HFFc6 (cell line): ENCODE measurements at places on chromosomes 12 and 14. TPM values are rescaled to one million over a fixed set of nuclear protein-coding genes. Genes with fewer than 3 reads are reported as not detected.

Gene IGF1
- total RNA-seq = 0.60 to 0.81 TPM in 2 of 3 replicates, not detected in the other

Gene TAS2R50
- 0.19 to 0.22 TPM in 2 of 3 replicates, not detected in the other for total RNA-seq

Gene SPTB
- 0.58 to 1.3 TPM (median 0.68 TPM) in 3 replicates for total RNA-seq

Gene ASCL1
- total RNA-seq = not detected in 2 replicates

Gene KCNH3
- 0.10 TPM in 1 of 3 replicates, not detected in the others for total RNA-seq

Gene CDK4
- 123 to 143 TPM (median 137 TPM) in 3 replicates for total RNA-seq

Gene DLST
- 100 to 109 TPM (median 109 TPM) in 3 replicates for total RNA-seq

Gene RAD9B
- total RNA-seq = 0.73 to 1.1 TPM (median 1.1 TPM) in 3 replicates

Gene ASCL4
- total RNA-seq = not detected in 3 replicates

Gene PLA2G1B
- not detected in 3 replicates for total RNA-seq

Gene GPR84
- total RNA-seq = not detected in 3 replicates

Gene GALNT16
- total RNA-seq = 0.27 to 0.94 TPM (median 0.36 TPM) in 3 replicates

Gene KRT75
- total RNA-seq = not detected in 3 replicates
